ENCODE measurements at places on chromosomes 4 and X. TPM values are rescaled to one million over a fixed set of nuclear protein-coding genes. Genes with fewer than 3 reads are reported as not detected.

- no peaks in the 10 kb centered on the region for H3K27me3 ChIP-seq
- peak overlapping the region; percentile 42 for H3K27ac ChIP-seq
- H3K4me1 ChIP-seq = no peaks in the 10 kb centered on the region
- H3K36me3 ChIP-seq = no peaks in the 10 kb centered on the region
- no peak for DNase-seq
Measured at GRCh38 chrX:49309401-49309981, 6.0 kb downstream of the GAGE10 start.

- no peaks in the 10 kb centered on the region for H3K4me1 ChIP-seq
- no peaks in the 10 kb centered on the region for H3K27me3 ChIP-seq
- H3K36me3 ChIP-seq = no peaks in the 10 kb centered on the region
- H3K4me3 ChIP-seq = peak overlapping the region; percentile 70
- peak overlapping the region; percentile 93 for H3K27ac ChIP-seq
- DNase-seq = no peak
Measured at GRCh38 chrX:68498044-68498507, 775 bp upstream of the YIPF6 start.

The USP27X gene
- 1.5 TPM for total RNA-seq

DNA sequence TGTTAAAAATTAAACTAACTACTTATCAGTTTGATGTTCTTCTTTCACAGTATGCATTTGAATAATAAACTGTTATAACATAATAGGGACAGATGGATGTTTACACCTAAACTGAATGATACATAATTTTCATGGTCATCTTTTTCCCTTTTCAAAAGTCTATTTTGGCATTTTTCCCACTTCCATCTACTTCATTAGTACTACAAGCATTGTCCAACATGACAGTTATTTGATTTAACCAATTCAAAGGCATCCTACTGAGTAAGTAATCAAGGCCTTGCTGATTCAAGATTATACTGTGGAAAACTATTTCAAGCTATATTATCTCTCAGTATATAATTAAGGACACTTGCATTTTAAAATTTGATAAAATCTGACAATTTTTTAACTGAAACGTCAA, 212.9 kb downstream of the FAT4 start:
- H3K4me3 ChIP-seq = no peak overlapping the region
- no peaks in the 10 kb centered on the region for H3K4me1 ChIP-seq
- no peaks in the 10 kb centered on the region for H3K27me3 ChIP-seq
- H3K36me3 ChIP-seq = no peaks in the 10 kb centered on the region
- DNase-seq = no peak
- no peak overlapping the region for H3K27ac ChIP-seq

DNA sequence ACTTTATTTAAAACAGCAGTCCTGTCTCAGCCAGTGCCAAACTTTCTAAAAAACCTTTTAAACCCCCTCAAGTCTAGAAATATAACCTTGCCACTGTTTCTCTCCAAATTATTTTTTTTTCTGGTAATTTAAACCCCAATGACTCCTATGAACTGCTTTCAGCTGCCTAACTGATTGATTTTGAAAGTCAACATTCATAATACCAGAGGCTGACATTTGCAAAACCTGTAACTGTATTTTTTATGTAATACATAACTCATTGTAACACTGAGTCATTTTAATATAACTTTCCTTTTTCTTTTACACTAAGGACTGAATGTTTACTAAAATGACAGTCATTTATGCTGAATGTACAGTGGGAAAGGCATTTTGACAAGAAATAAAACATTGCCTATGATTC, 19.1 kb upstream of the EGFL6 start:
- DNase-seq = no peak
- H3K4me3 ChIP-seq = no peak overlapping the region
- H3K36me3 ChIP-seq = no peaks in the 10 kb centered on the region
- H3K27me3 ChIP-seq = peaks cover 3% of the 10 kb centered on the region

The MAGEB2 gene
- total RNA-seq = not detected

GRCh38 chr4:105162123-105162796, 15.6 kb downstream of the TET2 start:
- no peak overlapping the region for H3K4me3 ChIP-seq
- no peaks in the 10 kb centered on the region for H3K4me1 ChIP-seq
- no peak for DNase-seq
- no peak overlapping the region for H3K27ac ChIP-seq
- no peaks in the 10 kb centered on the region for H3K27me3 ChIP-seq

- no peaks in the 10 kb centered on the region for H3K4me1 ChIP-seq
- no peak overlapping the region for H3K27ac ChIP-seq
- no peak for DNase-seq
- H3K27me3 ChIP-seq = no peaks in the 10 kb centered on the region
- no peaks in the 10 kb centered on the region for H3K36me3 ChIP-seq
Measured at GRCh38 chrX:124679199-124679598, 332.8 kb downstream of the SH2D1A start.

The GRK4 gene
- 4.3 TPM for total RNA-seq

- H3K27ac ChIP-seq = no peak overlapping the region
- no peak overlapping the region for H3K4me3 ChIP-seq
- H3K27me3 ChIP-seq = no peaks in the 10 kb centered on the region
- H3K36me3 ChIP-seq = no peaks in the 10 kb centered on the region
- no peaks in the 10 kb centered on the region for H3K4me1 ChIP-seq
Measured at GRCh38 chrX:27439771-27440170, 23.4 kb downstream of the PPP4R3C start.

DNA sequence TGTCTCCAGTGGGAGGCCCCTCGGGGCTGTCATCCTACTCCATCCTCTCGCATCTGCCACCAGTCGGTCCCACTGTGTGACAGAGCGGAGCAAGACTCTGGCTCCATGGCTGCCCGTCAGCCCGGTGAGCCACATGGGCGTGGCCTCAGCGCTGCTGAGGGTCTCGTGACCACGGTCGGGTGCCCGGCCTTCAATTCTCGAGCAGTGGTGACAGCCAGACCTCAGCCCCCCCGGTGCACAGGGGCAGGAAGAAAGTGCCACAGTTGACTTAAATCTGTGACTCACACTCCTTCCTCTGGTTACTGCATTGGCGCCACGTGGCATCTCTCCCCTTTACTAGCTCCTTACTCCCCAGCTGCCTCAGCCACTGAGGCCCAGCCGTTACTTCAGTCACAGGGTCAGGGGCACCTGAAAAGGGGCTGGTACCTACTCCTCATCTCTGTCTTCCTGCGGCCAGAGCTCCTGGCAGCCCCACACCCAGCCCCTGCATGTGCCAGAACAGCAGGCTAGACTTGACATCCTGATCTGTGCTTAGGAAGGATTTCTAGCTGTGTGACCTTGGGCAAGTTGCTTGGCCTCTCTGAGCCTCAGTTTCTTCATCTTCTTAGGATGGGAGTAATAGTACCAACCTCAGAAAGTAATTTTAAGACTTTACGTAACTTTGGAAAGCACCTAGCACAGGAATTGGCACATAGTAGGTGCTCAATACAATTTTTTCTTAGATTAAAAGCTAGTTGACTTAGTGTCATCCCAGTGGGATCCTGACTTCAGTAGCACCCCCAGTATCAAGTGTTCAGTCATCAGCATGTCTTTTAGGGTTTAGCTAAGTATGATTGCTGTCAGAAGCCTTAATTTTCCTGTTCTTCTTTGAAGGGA, 66.1 kb downstream of the TNIP2 start:
- no peak overlapping the region for H3K27ac ChIP-seq
- peaks cover 33% of the 10 kb centered on the region for H3K36me3 ChIP-seq
- no peak for DNase-seq
- H3K4me1 ChIP-seq = no peaks in the 10 kb centered on the region

DNA sequence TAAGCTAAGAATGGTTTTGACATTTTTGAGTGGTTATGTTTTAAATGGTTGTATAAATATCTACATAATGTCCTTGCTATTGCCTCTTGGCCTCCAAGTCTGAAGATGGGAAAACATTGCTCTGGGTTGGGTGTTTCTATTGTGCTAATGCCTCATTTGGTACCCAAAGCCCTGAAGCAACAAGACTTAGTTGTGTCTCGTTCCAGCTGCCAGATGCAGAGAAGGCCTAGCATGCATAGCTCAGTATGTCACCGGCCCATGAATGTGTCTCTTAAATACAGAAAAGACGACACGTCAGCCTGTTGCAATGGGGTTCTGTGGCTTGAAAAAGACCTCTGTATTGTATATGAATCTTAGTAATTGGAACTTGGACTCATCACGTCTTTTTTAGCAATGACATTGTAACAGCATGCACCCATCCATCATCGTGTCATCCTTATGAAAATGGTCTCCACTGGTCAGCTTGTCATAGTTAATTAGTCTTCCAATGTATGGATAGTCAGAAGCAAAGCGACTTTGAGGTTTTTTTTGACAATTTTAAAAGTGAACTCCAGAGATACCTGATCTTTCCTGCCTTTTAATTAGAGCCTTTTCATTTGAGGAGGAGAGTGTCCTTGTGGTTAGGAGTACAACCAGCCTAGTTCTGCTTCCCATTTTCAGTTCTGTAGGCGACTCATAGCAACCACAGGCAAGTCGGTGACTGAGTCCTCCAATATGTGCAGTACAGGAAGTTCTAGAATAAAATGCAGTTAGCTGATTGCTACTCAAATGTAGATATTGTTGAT, 126.4 kb upstream of the GATB start:
- H3K4me3 ChIP-seq = no peak overlapping the region
- no peak for DNase-seq
- H3K27me3 ChIP-seq = no peaks in the 10 kb centered on the region
- H3K36me3 ChIP-seq = no peaks in the 10 kb centered on the region
- no peak overlapping the region for H3K27ac ChIP-seq

- H3K4me3 ChIP-seq = no peak overlapping the region
- no peaks in the 10 kb centered on the region for H3K4me1 ChIP-seq
- H3K36me3 ChIP-seq = peaks cover 10% of the 10 kb centered on the region
- H3K27me3 ChIP-seq = no peaks in the 10 kb centered on the region
- no peak for DNase-seq
Measured at GRCh38 chr4:23819041-23819511, 70.8 kb downstream of the PPARGC1A start.

GRCh38 chr4:170400361-170400760, 310.6 kb upstream of the AADAT start:
- no peak for DNase-seq
- H3K27me3 ChIP-seq = no peaks in the 10 kb centered on the region
- no peak overlapping the region for H3K27ac ChIP-seq
- H3K4me3 ChIP-seq = no peak overlapping the region

The RTL9 gene
- 0.29 TPM for total RNA-seq

DNA sequence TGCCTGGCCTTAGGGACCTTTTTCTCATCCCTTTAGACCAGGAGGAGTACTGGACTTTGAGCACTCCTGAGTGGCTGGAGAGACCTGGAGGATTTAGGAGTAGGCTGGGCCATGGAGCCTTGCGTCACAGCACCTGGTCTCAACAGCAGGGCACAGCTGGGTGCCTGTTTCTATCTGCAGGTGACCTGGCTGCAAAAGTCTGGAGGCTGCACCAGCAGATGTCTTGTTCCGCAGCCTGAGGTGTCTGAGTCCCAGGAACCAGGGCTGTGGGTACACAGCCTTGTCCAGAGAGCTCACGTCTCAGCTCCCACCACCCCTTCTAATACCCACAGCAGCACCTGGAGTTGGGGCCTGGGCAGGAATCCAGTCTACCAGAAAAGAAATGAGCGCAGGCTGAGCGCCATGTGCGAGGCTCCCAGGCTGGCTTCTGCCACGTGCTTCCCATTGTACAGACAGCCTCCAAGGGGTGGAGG, 5.0 kb upstream of the NSD2 start:
- no peaks in the 10 kb centered on the region for H3K4me1 ChIP-seq
- no peaks in the 10 kb centered on the region for H3K36me3 ChIP-seq
- no peak for DNase-seq
- H3K4me3 ChIP-seq = no peak overlapping the region

DNA sequence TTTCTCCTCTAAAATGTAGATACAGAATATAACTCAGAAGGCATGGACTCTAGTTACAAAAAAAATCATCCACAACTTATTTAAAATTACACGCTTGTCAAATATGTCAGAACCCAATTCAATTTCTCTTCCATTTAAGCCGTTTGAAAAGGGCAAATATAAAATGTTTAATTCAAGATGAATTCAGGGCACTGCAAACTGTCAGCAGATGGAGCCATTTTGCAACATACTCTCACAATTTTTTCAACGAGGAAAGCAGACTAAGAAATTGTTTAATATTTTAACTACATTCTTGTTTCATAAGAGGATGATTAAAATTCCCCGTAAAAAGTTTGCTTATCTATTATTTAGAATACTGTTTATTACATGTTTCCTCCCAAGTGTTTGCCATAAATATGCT, 321.3 kb upstream of the CPXCR1 start:
- H3K4me3 ChIP-seq = no peak overlapping the region
- H3K4me1 ChIP-seq = no peaks in the 10 kb centered on the region
- DNase-seq = no peak
- H3K27me3 ChIP-seq = no peaks in the 10 kb centered on the region
- H3K27ac ChIP-seq = no peak overlapping the region
- H3K36me3 ChIP-seq = no peaks in the 10 kb centered on the region

GRCh38 chr4:47837094-47837907, 566 bp downstream of the CORIN start:
- H3K27me3 ChIP-seq = no peaks in the 10 kb centered on the region
- H3K27ac ChIP-seq = no peak overlapping the region
- DNase-seq = peak; percentile 54
- H3K4me1 ChIP-seq = no peaks in the 10 kb centered on the region
- peak overlapping the region; percentile 58 for H3K4me3 ChIP-seq
- no peaks in the 10 kb centered on the region for H3K36me3 ChIP-seq

GRCh38 chr4:83361416-83362103, 26.9 kb upstream of the HPSE start:
- no peak overlapping the region for H3K27ac ChIP-seq
- peaks cover 3% of the 10 kb centered on the region for H3K4me1 ChIP-seq
- no peaks in the 10 kb centered on the region for H3K27me3 ChIP-seq
- DNase-seq = no peak

The MAP7D2 gene
- 0.11 TPM for total RNA-seq

The P2RY8 gene
- total RNA-seq = 0.37 TPM

DNA sequence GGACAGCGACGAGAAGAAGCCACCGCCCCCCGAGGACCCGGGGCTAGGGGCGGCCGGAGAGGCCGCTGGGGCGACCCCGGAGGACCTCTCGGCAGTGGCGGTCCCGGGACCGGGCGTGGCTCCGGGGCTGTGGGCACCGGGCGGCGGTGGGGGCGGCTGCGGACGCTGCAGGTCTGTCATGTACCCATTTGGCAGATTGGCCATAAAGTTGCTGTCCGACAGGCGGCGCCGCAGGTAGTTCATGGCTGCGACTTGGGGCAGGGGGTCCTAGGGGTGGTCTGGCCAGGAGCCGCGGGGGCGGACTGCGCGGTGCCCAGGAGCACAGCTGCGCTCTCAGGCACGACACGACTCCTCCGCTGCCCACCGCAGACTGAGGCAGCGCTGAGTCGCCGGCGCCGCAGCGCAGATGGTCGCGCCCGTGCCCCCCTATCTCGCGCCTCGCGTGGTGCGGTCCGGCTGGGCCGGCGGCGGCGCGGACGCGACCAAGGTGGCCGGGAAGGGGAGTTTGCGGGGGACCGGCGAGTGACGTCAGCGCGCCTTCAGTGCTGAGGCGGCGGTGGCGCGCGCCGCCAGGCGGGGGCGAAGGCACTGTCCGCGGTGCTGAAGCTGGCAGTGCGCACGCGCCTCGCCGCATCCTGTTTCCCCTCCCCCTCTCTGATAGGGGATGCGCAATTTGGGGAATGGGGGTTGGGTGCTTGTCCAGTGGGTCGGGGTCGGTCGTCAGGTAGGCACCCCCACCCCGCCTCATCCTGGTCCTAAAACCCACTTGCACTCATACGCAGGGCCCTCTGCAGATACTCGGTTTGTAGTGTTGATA, at the start of gene SYN1:
Gene SYN1 (minus strand): TSS at position 372 of the 817 bp plus-strand sequence. CDS start 129 bp downstream, at position 243.
- H3K36me3 ChIP-seq = no peaks in the 10 kb centered on the region
- no peak within 1 kb of the TSS for H3K4me3 ChIP-seq
- H3K27me3 ChIP-seq = no peaks in the 10 kb centered on the region
- H3K4me1 ChIP-seq = no peaks in the 10 kb centered on the region

- no peak overlapping the region for H3K4me3 ChIP-seq
- no peaks in the 10 kb centered on the region for H3K36me3 ChIP-seq
Measured at GRCh38 chr4:111399623-111400022, 745.6 kb upstream of the FAM241A start.
